ENCODE measurements at places on chromosomes 7 and 10.

DNA sequence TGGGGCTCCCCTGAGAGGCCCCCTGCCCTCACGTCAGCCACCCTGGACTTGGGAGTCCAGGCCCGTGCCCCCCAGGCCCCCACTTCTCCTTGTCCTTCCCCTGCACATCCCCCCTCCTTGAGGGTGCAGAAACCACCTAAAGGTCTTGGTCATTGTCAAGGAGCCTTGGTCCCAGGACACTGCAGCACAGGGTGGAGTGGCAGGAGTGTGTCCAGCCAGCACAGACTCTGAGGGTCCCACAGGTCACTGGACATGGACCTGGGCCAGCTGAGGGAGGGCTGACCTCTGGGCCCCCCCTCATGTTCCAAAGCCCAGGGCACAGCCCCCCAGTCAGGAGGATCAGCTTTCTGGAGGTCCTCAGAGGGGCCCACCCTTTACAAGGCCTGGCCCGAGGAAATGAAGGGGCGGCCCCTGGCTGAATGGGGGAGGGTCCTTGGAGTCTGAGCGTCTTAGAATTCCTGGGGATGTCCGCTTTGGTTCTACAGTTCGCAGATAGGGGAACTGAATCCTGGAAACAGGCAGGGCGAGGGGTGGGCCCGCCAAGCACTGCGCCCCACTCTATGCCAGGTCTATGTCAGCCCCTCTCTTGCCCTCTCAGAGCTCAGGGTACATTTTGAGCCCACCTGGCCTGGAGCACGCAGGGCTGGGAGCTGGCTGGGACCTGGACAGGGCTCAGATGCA lies 54.0 kb downstream of the PWWP2B start:
- DNase-seq = no peak

- DNase-seq = peak; percentile 27
Observed at GRCh38 chr7:36391436-36392198, 2.0 kb downstream of the ANLN start.

- DNase-seq = no peak
Observed at GRCh38 chr10:130254662-130255061, 118.5 kb downstream of the GLRX3 start.

DNA sequence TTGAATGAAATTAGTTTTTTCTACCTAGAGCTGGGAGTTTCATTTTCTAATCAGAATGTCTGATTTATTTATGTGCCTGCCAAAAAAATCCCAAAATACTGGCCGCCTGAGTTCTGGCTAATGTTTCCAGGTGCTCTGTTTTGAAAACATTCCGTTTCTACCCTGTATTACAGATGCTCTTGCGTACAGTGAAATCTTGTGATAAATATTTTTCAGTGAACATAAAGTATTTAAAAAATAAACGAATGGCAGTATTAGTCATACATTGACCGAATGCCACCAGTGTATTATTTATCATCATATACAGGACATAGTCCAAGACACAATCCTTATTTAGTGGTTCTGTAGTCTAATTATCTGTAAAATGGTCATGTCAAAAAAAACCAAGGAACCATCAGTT lies 102.8 kb downstream of the KAT6B start:
- DNase-seq = no peak

DNA sequence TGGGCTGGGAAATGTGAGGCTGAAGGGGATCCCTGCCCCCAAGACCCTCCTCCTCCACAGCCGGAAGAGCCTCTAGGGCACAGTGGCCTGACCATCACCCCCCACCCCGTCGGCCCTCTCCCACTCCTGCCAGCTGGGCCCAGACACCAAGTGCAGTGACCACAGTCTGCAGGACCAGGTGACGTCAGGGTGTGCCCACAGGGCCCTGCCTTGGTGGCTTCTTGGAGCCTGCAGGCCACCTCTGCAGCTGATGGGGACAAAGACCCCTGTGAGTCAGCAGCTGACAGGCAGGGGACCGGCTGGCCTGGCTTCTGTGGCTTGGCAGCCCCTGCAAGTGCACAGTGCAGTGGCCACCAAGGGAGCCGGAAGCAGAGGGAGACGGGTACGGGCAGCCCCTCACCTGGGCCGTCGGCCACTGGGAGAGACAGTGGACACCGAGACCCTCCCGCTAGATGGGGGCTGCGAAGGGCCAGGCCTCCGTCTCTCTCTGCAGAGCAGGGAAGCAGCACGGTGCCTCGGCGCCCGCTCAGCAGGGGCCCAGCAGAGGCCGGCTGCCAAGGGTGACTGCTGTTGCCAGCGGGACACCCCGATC lies 274.6 kb downstream of the ELFN1 start:
- no peak for DNase-seq

GRCh38 chr7:130669085-130669700 lies 645 bp upstream of the COPG2 start:
- no peak for DNase-seq

GRCh38 chr7:123865517-123866117 lies 20.6 kb downstream of the HYAL4 start:
- DNase-seq = peak; percentile 37

GRCh38 chr10:118145256-118145655 lies 98.5 kb upstream of the RAB11FIP2 start:
- DNase-seq = no peak

DNA sequence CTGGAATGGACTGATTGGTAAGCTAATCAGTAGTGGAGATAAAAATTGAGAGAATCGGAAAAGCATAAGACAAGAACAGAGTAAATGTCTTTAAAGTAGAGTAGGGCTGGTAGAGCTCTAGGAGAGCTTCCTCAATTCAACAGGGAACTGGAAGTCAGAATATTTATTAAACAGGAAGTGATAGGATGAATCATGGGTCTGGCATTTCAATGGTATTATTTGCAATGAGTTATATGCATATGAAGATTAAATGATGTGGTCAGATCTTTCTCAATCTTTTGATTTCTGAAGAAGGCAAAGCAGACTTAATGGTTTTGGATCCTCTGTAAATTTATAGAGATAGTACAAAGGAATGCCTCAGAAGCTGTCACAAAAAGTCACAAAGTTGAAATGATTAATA lies 349.0 kb downstream of the HPSE2 start:
- DNase-seq = no peak

- no peak for DNase-seq
Observed at GRCh38 chr7:87021285-87021684, 38.2 kb downstream of the ELAPOR2 start.

DNA sequence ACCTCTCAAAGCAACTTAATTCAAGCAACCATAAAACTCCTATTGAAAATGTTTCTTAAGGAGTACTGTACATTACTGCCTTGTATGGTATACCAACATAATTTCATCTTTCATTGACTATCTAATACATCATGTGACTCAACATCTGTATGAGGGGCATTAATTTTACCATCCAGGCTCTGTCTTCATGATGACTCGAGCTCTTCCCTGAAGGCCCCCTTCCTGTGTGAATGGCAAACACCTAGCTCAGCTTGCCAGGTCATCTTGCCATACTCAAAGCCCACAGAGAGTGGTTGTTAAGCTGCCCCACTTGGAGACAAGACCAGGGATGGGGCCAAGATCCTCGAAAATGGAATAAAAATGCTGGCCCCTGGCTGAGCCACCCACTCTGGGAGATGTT lies 82.4 kb downstream of the SGMS1 start:
- DNase-seq = no peak

GRCh38 chr10:4498711-4499251 lies 327.2 kb upstream of the AKR1E2 start:
- DNase-seq = no peak

- DNase-seq = no peak
Observed at GRCh38 chr10:67789769-67790168, 48.2 kb downstream of the DNAJC12 start.

- no peak for DNase-seq
Observed at GRCh38 chr10:67015225-67015624, 89.4 kb downstream of the LRRTM3 start.

GRCh38 chr10:127907411-127908105 lies 655 bp downstream of the PTPRE start:
- DNase-seq = no peak

DNA sequence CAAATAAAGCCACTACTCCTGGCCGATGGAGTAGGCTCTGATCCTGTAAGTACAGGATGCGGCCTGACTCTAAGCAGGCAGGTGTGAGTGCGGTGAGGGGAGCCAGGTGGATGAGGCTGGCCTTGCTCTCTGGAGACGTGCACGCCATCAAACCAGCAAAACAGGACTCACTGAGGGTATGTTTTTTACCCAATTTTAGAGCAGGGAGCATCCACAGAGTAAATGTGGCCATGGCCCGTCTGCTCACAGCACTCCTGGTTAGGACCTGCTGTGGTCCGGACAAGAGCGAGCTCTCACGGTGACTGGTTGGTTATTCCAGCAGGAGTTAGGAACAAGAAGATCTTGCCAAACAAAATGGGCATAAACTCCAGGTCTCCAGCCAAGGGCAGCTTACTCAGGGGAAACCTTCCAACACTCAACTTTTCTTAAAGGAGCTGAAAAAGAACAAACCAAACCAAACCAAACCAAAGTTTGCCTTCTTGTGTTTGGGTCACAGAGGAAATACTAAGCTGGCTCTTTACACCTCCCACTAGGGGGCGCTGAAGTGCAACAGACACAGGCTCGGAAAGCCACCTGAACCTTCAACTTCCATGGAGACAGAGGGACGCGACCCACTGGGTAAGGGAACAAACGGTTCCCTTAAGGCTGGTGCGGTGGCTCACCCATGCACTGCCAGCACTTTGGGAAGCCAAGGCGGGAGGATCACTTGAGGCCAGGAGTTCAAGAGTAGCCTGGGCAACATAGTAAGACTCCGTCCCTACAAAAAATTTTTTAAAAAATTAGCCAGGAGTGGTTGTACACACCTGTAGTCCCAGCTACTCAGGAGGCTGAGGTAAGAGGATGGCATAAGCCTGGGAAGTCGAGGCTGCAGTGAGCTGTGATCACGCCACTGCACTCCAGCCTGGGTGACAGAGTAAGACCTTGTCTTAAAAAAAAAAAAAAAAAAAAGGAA lies 122.4 kb downstream of the CLEC2L start:
- peak; percentile 75 for DNase-seq

GRCh38 chr10:30816159-30816819 lies 186.7 kb upstream of the LYZL2 start:
- no peak for DNase-seq

DNA sequence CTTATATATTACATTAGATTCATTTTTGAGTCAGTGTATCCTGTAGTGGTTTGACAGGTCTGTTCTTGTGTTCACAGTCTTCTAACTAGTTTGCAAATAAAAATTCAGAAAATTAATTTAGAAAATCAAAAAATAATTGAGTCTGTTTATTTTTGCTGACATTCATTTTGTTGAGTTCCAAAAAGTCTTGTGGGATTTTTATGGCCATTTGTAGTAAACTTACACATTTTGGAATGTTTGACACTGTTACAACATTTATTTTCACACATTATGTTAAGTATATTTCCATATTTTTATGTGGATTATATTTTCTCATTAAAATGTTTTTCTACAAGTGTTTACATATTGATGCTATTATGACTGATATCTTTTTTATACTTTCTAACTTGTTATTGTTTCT lies 16.4 kb downstream of the RABGEF1 start:
- DNase-seq = no peak

GRCh38 chr7:41149576-41149975 lies 553.3 kb downstream of the INHBA start:
- no peak for DNase-seq

- DNase-seq = no peak
Observed at GRCh38 chr7:29484280-29484679, 79.4 kb upstream of the PRR15 start.

GRCh38 chr10:69248117-69248730 lies 28.1 kb downstream of the HKDC1 start:
- no peak for DNase-seq

GRCh38 chr10:132461683-132462231 lies 64.8 kb downstream of the PWWP2B start:
- no peak for DNase-seq

GRCh38 chr7:156117542-156118247 lies 305.4 kb upstream of the SHH start:
- DNase-seq = no peak

- peak; percentile 4 for DNase-seq
Observed at GRCh38 chr10:108204528-108205305, 1040.2 kb upstream of the SORCS1 start.

DNA sequence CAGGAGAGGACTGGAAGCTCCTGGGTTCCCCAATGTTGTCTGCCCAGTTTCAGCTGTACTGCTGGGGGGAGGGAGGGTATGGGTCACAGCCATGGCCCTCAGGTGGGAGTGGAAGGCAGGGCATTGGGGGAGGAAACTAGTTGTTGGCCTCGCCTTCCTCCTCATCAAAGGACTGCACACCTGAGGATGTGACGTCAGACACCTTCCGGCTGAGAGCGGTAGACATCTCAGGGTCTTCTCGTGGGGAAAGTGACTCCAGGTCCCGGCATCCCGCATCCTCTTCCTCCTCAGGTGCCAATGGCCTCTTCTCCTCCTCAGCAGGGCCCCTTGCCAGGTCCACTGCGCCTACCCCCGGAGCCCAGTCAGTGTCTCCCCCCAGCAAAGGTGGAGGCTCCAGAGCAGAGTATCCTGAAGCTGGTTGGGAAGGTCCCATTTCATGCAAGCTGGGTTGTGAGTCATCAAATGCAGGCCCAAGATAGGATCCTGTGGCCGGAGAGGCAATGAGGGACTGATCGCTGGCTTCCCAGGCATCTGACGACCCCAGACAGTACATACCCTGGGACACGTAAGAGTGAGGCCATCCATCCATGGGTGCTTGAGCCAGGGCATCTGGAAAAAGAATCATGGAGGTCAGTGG lies 6.0 kb downstream of the FAM131B start:
- no peak for DNase-seq

DNA sequence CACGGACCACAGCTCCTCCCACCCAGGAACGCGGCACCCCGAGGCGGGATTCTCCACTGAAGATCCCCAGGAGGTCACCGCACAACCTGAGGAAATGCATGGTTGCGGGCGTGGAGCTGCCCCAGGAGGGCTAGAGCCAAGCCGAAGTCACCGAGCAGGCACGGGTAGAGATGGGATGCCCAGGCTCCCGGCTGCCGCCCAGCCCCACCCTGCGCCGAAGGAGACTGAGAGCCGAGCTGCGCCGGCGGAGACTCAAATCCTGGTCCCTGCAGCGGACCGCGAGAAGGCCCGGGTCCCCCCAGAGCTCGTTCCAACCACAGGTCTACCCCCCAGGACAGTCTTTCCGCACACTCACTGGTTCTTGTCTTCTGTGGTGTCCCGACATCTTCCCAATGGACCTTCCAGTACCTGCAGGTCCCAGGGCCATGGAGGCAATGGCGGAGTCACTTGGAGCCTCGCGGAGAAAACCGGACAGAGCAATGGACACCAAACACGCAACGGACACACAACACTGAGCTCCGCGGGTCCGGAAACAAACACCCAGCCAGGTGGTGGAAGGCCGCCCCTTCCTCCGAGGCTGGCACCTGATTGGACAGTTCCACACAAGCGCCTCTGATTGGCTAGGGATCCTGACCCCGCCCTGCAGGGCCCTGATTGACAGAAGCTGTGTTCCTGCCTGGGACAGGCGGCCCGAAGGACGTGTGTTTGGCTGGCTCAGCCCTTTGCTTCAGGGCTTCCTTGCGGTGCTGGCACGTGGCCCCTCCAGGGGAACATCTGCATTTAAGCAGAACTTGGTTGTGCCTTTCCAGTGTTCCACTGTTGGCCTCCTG lies 331.9 kb upstream of the NUPR2 start:
- peak; percentile 52 for DNase-seq

DNA sequence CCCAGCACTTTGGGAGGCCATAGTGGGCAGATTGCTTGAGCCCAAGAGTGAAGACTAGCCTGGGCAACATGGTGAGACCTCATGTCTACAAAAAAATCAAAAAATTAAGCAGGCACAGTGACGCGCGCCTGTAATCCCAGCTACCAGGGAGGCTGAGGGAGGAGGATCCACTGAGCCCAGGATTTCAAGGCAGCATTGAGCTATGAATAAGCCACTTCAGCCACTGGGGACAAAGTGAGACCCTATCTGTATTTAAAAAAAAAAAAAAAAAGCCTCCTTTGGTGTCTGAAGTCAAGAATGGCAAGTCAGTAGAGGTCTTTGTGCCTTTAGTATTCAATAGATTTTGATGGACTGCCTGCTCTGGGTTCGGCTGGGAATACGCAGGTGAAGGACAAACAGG lies 85.7 kb downstream of the RALA start:
- DNase-seq = no peak

Data from NCI-H748 treated with DMSO at 0.1 percent for 48 hours (cell line).